ENCODE measurements at places on chromosomes 11 and 22. TPM values are rescaled to one million over a fixed set of nuclear protein-coding genes. Genes with fewer than 3 reads are reported as not detected.

The OR2AG1 gene
- not detected for polyA plus RNA-seq

The FDX1 gene
- polyA plus RNA-seq = 20.4 TPM

The OR6T1 gene
- not detected for polyA plus RNA-seq

The OR4D11 gene
- not detected for polyA plus RNA-seq

The GLYATL2 gene
- 0.37 TPM for polyA plus RNA-seq

The CABP7 gene
- 0.27 TPM for polyA plus RNA-seq

Data from small intestine (tissue), 16 donors.